Pancreas (tissue), 10 donors: ENCODE measurements at places on chromosomes 5 and 9. TPM values are rescaled to one million over a fixed set of nuclear protein-coding genes. Genes with fewer than 3 reads are reported as not detected.
A peak's percentile ranks its signal among the peaks of the same experiment; 100 is the strongest.

PCDHB6 gene
- 0.52 TPM for polyA plus RNA-seq

EGFL7 gene
- 134 TPM for polyA plus RNA-seq

FOXD4L3 gene
- 0.05 TPM for polyA plus RNA-seq

NTNG2 gene
- polyA plus RNA-seq, result 1.1 TPM

PTPRD gene
- polyA plus RNA-seq, result 4.3 TPM

GAS1 gene
- 3.6 TPM for polyA plus RNA-seq

ECM2 gene
- polyA plus RNA-seq, result 2.0 TPM

SIT1 gene
- polyA plus RNA-seq, result 0.45 TPM

SPATA31D1 gene
- polyA plus RNA-seq, result not detected

DNA sequence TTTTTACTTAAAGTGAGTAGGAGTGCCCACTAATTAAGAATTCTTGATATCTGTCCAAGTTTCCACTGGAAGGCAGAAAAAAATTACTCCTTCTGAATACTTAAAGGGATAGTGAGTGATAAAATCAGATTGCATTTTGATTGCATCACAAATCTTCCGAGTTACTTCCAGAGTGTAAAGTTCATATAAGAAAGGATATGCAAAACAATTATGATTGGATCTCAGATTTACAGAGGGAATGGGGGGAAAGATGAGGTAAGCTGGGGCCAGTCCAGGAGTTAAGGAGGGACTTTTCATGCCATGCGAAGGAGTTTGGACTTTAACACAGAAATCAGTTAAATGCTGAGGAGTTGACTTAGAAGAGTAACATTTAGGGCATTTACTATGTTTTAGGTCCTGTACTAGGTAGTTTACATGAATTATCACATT lies 9.3 kb upstream of the RNF145 start:
- H3K4me3 ChIP-seq, result no peak overlapping the region
- H3K27ac ChIP-seq, result no peak overlapping the region
- no peaks in the 10 kb centered on the region for H3K27me3 ChIP-seq

- H3K27me3 ChIP-seq, result no peaks in the 10 kb centered on the region
- no peak overlapping the region for H3K27ac ChIP-seq
- DNase-seq, result no peak
- H3K36me3 ChIP-seq, result no peaks in the 10 kb centered on the region
These were observed 419.4 kb downstream of the SEMA5A start for GRCh38 chr5:9126490-9126889.

- H3K27ac ChIP-seq, result no peak overlapping the region
- H3K27me3 ChIP-seq, result no peaks in the 10 kb centered on the region
- no peaks in the 10 kb centered on the region for H3K4me1 ChIP-seq
- DNase-seq, result no peak
- H3K36me3 ChIP-seq, result no peaks in the 10 kb centered on the region
These were observed 13.5 kb downstream of the ADRB2 start for GRCh38 chr5:148839960-148840359.

DNA sequence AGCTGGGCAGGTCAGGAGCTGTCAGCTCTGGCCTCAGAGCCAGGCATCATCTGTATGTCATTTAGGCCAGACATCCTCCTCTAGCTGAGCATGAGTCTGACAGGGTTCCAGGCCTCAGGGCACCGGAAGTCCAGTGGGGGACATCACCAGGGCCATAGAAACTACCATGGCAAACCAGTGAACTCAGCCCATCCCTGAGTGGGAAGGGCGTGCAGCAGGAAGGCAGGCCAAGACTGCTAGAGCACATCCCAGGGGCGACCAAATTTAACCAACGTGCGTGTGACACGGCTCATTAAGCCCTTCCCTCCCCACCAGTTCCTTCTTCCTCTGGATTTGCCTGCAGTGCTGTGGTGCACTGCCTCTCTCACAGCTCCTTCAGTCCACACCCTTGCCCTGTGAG lies 75.9 kb downstream of the COL27A1 start:
- H3K27ac ChIP-seq, result no peak overlapping the region
- H3K36me3 ChIP-seq, result no peaks in the 10 kb centered on the region
- no peaks in the 10 kb centered on the region for H3K4me1 ChIP-seq
- DNase-seq, result no peak
- H3K27me3 ChIP-seq, result no peaks in the 10 kb centered on the region

DNA sequence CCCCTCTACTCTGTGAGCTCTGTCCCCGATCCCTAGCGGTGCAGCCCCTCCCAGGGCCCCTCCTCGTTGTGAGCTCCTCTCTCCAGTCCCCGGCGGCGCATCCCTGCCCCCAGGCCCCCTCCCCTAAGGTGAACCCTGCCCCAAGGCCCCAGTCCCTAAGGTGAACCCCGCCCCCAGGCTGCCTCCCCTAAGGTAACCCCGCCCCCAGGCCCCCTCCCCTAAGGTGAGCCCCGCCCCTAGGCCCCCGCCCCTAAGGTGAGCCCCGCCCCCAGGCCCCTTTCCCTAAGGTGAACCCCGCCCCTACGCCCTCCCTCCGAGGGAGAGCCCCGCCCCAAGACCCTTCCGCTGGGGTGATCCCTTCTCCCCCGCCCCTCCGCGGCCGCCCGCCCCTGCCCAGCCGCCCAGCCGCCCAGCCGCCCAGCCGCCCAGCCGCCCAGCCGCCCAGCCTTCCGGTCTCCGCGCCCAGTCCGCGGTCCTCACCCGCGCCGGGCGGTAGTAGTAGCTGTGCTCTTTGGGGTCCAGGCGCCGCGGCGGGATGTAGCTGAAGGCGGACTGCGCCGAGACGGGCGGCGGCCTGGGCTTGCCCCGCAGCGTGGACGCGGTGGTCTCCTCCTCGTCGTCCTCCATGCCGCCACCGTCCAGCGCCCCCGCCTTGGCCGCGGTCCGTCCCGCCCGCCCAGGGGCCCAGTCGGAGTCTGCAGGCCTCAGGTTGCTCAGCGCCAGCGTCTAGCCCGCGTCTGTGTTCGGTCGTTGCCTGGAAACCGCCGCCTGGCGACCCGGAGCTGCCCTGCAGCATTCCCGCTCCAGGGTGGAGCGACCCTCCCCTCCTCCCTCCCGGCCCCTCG lies at the start of gene CFAP90:
Gene CFAP90, minus strand, starts transcription at position 739 of the 845 bp plus-strand sequence. Its CDS starts 112 bp downstream, at position 627.
- H3K27ac ChIP-seq, result peak within 1 kb of the TSS; percentile 71
- peaks cover 14% of the 10 kb centered on the region for H3K4me1 ChIP-seq
- H3K27me3 ChIP-seq, result no peaks in the 10 kb centered on the region
- no peaks in the 10 kb centered on the region for H3K36me3 ChIP-seq
- H3K4me3 ChIP-seq, result peak within 1 kb of the TSS; percentile 61

GRCh38 chr9:130681769-130682420 lies 11.7 kb upstream of the EXOSC2 start:
- H3K4me1 ChIP-seq, result no peaks in the 10 kb centered on the region
- no peak overlapping the region for H3K27ac ChIP-seq
- no peaks in the 10 kb centered on the region for H3K36me3 ChIP-seq
- peak overlapping the region; percentile 35 for H3K4me3 ChIP-seq
- no peaks in the 10 kb centered on the region for H3K27me3 ChIP-seq

- no peaks in the 10 kb centered on the region for H3K36me3 ChIP-seq
- no peak overlapping the region for H3K4me3 ChIP-seq
- no peaks in the 10 kb centered on the region for H3K27me3 ChIP-seq
- H3K4me1 ChIP-seq, result no peaks in the 10 kb centered on the region
- DNase-seq, result no peak
These were observed 20.5 kb downstream of the PPARGC1B start for GRCh38 chr5:149750596-149750995.

GRCh38 chr9:121667890-121668289 lies 16.5 kb downstream of the DAB2IP start:
- H3K36me3 ChIP-seq, result no peaks in the 10 kb centered on the region
- no peak overlapping the region for H3K4me3 ChIP-seq
- H3K4me1 ChIP-seq, result no peaks in the 10 kb centered on the region
- no peak for DNase-seq

GRCh38 chr9:28892538-28892937 lies 1319.3 kb upstream of the C9orf72 start:
- H3K27ac ChIP-seq, result no peak overlapping the region
- no peak overlapping the region for H3K4me3 ChIP-seq
- no peaks in the 10 kb centered on the region for H3K36me3 ChIP-seq
- no peak for DNase-seq
- H3K4me1 ChIP-seq, result no peaks in the 10 kb centered on the region
- H3K27me3 ChIP-seq, result no peaks in the 10 kb centered on the region

DNA sequence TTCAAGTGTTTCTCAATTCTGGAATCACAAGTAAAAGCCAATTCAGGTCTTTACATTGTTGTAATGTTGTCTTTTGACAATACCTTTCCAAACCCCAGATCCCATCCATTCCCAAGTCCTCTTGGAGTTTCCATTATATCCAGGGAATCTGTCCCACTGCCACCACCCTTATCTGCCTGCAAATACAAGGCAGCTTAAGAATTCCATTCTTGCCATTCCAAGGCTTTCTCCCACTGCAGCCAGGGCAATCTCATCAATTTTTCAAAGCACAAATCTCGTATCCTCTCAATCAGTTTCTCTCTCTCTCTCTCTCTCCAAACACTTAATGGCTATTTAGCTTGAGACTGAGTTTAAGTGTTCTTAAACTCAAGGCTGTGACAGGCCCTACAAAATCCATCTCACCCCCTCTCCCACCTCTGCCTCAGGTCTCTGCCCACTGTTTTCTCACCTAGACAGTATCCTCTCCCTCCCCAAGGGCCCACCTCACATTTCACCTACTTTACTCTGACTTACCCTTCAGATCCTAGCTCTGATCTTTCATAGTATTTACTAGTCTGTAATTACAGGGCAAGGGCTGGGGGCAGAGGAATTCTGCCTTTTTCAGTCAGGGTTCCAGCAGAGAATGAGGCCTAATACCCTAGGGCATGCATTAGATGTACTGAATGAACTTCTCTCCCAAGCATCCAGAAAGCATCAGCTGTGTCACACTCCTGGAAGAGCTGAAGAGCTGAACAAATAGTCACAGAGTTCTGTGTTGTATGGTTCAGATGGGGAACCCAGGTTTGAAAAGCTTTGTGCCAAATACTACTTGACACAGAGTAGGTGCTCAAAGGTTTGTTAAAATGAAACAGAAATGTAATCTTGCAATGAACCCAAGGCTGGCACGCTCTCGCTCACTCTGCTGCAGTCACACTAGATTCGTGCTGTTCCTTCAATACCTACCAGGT lies 46.0 kb downstream of the RAPGEF1 start:
- H3K27ac ChIP-seq, result no peak overlapping the region
- H3K4me1 ChIP-seq, result peaks cover 15% of the 10 kb centered on the region
- no peaks in the 10 kb centered on the region for H3K36me3 ChIP-seq
- no peaks in the 10 kb centered on the region for H3K27me3 ChIP-seq

DNA sequence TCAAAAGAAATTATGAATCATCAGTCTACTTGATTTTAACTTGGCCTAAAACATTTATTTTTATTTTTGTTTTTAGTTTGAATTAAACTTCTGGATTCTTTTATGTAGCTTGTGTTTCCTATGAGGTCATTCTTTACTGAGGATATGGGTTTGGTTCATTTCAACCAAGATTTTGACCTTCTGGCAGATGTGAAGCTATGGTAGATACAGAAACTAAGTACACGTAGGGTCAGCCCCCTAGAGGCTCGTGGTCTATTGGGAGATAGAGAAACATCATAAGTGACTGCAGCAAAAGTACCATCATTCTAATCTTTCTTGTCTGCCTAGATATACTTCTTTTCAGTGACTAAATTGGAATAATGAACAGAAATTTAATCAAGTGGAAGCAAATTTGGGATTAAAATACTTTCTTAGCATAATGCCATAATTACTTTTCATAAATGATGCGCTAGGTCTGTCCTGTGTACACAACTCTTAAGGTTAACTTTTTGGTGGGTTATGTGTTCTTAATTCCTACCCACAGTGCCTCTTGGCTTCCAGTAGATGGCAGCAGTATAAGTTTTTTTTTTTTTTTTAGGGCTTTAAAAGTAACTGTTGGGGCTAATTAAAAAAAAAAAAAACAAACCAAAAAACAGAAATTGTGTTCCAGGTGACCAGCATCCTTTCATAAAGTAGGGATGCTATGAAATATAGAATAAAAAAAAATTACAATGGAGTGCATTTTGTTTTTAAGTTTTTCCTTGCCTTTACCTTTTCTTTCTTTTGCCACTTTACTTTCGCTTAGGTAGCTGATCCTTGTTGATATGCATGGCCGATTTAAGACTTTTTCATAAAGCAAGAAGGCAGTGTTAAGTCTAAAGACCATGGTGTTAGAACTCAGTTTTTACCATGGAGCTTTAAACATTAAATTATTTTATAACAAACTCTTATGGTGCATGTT lies 49.9 kb downstream of the LRRTM2 start:
- H3K27ac ChIP-seq, result no peak overlapping the region
- H3K27me3 ChIP-seq, result no peaks in the 10 kb centered on the region
- no peaks in the 10 kb centered on the region for H3K36me3 ChIP-seq
- H3K4me3 ChIP-seq, result no peak overlapping the region
- no peak for DNase-seq

GRCh38 chr9:134360897-134361296 lies 34.6 kb downstream of the RXRA start:
- peaks cover 32% of the 10 kb centered on the region for H3K4me1 ChIP-seq
- H3K27me3 ChIP-seq, result no peaks in the 10 kb centered on the region
- H3K27ac ChIP-seq, result no peak overlapping the region
- H3K4me3 ChIP-seq, result no peak overlapping the region

DNA sequence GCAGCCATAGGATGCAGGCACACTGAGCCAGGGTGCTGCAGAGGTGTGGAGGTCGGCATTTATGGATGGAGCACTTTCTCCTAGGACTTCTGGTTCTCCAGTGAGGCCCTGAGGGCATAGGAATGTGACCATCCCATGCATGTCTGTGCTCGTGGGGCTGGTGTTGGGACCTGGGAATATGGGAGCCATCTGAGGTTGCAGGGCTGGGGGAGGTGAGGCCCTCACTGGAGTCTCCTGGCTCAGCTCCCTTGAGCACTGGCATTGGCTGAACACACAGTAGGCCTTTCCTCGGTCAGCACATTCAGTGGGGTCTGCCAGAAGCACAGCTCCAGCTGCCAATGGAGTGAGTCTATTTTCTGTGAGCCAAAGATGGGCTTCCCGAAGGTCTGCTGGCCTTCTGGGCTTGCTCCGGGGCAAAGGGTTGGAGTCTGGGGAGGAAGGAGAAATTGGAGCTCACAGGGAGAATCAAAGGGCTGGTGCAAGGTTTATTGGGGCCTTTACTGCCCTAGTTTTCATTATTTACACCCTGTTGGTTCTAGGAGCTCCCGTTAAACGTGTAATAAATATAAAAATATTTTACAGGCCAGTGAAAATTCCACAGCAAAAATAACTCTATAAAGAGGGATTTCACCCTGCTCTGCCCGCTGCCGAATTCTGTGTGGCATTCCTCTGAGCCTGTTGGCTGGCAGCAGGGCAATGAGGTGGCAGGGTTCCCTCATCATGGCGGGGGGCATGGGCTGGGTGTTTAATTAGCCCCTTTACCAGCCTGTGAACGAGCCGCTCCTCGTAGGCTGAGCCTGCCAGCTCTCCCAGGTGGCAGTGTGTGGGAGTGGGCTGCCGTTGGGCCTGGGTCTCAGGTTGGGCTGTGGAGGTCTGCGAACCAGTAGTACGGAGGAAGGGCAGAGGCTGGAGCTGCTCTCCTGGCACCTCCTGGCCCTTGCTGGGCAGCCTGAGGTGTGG lies 31.6 kb upstream of the PITX1 start:
- no peaks in the 10 kb centered on the region for H3K4me1 ChIP-seq
- no peak overlapping the region for H3K27ac ChIP-seq
- H3K27me3 ChIP-seq, result no peaks in the 10 kb centered on the region
- DNase-seq, result peak; percentile 25

- no peaks in the 10 kb centered on the region for H3K27me3 ChIP-seq
- H3K4me3 ChIP-seq, result peak overlapping the region; percentile 84
- H3K27ac ChIP-seq, result peak overlapping the region; percentile 94
- DNase-seq, result peak; percentile 56
These were observed 813 bp downstream of the GNAQ start for GRCh38 chr9:78030553-78031443.

GRCh38 chr5:43649256-43649655 lies 46.3 kb downstream of the NNT start:
- H3K4me1 ChIP-seq, result no peaks in the 10 kb centered on the region
- DNase-seq, result no peak
- H3K27ac ChIP-seq, result no peak overlapping the region
- no peak overlapping the region for H3K4me3 ChIP-seq
